Activated naive CD4-positive, alpha-beta T cell treated with Interleukin-2 at 50 U/mL for 16 hours (primary cell): ENCODE measurements at places on chromosomes 13 and 19.

DNA sequence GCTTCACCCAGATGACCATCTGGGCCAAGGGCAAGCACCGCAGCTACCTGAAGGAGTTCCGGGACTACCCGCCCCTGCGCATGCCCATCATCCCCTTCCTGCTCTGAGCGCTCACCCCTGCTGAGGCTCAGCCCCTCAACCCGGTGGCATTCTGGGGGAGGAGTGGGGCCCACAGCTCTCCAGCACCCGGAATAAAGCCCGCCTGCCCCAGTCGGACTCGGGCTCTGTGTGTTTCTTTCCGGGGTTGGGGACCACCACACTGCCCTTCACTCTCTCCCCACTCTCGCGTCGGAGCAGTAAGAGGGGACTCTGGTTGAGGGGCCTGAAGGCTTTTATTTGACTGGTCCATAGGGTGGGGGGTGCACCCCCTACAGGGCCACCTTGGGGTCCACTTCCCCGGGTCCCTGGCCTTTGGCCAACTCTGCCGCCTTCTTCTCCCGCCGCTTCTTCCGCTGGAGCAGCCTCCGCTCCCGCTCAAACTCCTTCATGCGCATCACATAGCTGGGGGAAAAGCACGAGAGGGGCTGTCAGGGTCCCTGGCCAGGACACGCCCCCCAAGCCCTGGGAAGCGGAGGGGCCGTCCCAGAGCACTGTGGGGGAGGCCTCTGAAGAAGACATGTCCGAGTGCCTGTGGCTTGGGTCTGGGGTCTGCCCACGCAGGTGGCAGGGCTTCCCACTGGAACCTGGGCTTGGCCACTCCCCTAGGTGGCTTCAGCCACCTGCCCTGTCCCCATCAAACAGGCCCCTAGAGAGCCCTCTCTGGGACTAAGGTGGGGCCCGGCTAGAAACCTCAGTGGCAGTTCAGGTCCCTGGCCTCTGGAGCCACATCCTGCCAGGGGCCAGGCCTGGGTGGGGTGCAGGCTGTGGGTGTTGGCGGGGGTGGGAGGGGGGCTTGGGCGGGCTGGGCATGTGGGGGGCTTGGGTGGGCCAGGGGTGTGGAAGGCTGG lies 5.8 kb downstream of the NDUFB7 start:
- DNase-seq, result no peak

GRCh38 chr19:18057557-18057956 lies 29.2 kb downstream of the IL12RB1 start:
- no peak for DNase-seq

DNA sequence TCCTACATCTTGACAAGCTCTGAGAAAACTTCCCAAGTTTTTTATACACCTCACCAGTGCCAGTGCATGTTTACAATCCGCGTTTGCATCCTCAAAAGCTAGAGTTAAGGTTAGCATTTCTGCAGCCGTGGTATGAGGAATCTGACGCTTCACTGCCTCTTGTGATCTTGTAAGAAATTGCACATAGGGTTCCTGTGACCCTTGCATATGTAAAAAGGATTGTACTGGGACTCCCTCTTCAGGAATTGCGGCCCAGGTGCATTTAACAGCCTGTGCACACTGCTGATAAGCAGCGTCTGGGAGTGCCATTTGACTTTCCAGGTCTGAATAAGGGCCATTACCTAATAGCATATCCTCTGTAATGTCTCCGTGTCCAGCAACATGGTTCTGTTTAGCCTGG lies 15.3 kb downstream of the FPR3 start:
- no peak for DNase-seq

DNA sequence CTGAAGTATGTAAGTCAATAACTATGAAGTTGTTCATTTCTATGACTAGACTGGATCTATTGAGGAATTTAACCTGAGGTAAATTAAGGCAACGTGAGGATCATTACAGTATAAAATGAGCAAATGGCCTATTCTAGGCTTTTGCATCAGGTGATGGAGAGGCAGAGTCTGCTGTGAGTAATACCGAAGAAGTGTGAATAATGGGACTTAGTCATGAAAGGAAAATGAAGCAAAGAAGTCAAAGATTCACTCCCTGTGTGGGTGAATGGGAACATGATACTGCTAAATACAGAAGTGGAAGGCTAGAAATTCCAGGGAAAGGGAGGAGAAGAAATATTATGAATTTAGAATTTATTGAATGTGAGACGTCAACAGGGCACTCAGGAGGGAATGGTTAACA lies 774.1 kb downstream of the LIG4 start:
- no peak for DNase-seq

DNA sequence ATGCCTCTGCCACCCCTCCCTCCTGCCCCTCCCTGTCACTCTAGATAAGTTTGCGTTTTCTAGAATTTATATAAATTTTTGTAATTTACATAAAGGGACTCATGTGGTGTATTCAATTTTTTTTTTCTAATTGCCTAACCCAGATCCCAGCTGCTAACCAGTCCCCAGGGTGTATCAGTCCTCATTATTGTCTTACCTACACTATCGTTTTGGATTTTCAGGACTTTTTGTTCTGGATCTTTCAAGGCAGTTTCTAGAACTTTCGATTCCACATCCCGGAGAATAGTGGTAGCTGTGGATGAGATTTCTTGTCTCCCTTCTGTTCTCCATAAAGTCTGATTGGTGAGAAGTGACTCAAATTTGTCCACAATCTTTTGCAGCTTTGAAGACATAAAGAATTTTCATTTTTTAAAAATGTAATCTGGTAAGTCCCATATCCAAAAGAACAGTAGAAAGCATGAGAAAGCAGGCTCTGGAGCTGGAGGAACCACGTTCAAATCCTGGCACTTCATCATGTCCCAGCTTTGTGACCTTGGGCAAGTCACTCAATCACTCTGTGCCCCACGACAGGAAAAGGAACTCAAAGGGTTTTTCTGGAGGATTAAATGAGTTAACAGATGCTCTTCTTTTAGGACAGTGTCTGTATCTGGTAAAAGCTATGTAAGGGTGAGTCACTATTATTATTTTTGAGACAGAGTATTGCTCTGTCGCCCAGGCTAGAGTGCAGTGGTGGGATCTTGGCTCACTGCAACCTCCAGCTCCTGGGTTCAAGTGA lies 19.7 kb downstream of the ADGRE3 start:
- no peak for DNase-seq

GRCh38 chr19:291006-291521 lies at the start of gene PLPP2:
Gene PLPP2 (minus strand): TSS chr19:291403. CDS start chr19:291336, 67 bp downstream.
- no peak for DNase-seq

- DNase-seq, result no peak
These were observed 46.2 kb downstream of the RNASEH2B start for GRCh38 chr13:50955798-50956197.
